Adipocyte (in vitro differentiated cells): ENCODE measurements at places on chromosomes 7 and 10.

- DNase-seq, result peak; percentile 65
Observed at GRCh38 chr10:15436696-15437095, 65.6 kb upstream of the FAM171A1 start.

DNA sequence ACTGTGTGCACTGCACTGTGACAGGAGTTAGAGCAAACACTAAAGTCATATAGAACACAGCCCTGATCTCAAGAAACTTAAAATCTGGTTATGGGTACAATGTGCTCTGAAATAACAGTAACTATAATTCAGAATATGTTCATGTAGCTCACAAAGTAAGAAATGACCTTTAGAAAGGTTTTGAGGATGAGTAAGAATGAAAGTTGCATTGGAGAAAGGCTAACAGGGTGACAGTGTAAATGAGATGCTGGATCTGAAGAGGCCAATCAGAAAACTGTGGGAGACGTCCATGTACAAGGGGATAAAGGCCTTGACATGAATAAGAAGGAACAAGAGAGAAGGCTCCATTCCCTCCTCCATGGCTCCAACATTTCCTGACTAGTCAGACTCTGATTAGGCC, 124.7 kb downstream of the GRM3 start:
- DNase-seq, result no peak

DNA sequence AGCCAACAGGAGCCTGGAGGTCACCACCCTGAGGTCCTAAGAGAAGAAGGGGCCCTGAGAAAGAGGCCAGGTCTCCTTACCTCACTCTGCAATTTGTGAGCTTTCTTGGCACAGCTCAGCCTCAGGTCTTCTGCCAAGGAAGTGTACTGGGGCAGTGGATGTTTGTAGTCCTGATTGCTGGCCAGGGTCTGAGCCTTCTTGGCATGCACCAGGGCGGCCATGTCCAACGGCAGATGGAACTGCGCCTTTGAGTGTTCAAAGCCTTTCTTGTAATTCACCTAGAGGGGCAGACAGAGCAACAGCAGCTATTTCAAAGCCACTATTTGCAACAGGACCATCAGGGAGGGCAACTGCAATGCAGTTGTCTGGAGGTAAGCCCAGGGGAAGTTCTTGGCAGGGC, 51.7 kb downstream of the NRAP start:
- no peak for DNase-seq

GRCh38 chr7:256461-256940, 33.5 kb upstream of the FOXL3 start:
- no peak for DNase-seq

DNA sequence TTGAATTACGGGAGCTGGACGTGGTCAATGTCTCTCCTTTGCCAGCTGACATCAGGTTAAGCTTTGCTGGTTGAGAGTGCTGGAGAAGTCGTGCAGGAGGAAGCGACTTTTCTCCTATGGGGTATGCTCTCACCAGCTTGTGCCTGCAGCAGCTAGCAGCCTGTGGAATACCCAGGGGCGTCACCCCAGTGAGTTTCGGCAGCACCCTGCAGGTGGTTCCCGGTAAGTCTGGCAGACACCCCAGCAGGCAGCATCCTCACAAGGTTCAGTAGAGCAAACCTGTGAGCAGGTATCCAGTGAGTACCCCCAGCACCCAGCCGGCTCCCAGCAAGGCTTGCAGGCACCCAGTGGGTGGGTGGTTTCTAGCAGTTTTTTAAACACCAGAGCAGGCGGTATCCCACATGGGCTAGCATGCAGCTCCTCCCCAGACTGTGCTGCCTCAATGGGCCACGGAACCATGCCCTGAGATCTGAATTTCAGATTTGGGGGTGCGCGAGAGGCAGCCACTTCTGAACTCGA, 74.8 kb upstream of the SVIL start:
- DNase-seq, result no peak

DNA sequence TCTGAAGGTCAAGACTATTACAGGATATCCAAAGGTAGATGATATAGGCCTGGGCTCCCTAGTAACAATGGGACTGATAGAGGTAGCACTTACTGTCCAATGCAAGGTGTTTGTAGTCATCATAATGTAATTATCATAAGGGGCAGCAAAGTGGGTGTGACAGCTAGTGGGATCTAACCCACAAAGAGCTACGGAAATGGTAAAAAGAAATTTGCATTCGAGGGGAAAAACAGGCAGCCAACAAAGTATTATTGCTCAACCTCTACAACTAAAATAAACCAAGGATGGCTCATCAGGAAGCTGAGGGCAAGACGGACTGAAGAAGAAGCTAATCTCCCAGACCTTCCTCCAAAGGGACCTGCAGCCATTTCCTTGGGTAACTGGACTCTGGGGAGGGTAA, 211.0 kb downstream of the WDR11 start:
- DNase-seq, result no peak
